ENCODE measurements at places on chromosomes 1 and 21. TPM values are rescaled to one million over a fixed set of nuclear protein-coding genes. Genes with fewer than 3 reads are reported as not detected.

GRCh38 chr1:118122234-118123004, 62.6 kb downstream of the SPAG17 start:
- peak; percentile 25 for DNase-seq

- no peak for DNase-seq
These were observed 16.3 kb downstream of the TGFB2 start for GRCh38 chr1:218361298-218362065.

- DNase-seq = no peak
These were observed 592.3 kb upstream of the ADGRL2 start for GRCh38 chr1:81208441-81208840.

DNA sequence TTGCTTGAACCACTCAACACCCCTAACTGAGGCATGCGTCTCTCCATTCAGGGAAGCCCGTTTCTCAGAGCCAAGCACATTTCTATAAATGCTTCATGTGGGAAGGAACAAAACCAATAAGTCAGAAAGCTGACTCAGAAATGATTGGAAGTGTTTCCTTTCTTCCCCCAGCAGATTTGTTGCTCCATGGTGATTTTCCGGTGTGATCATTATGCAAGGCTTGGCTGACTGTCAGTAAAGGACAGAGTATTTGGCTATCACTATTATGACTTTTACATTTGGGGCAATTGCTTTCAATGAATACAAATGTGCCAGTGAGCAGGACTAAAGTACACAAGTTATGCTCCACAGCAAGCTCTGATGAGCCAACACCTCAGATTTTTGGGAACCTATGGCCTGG, 53.3 kb upstream of the ZC3H11B start:
- DNase-seq = no peak

- DNase-seq = no peak
These were observed 54.0 kb downstream of the CLIC6 start for GRCh38 chr21:34722684-34723300.

GRCh38 chr1:59165353-59165752, 131.5 kb upstream of the FGGY start:
- no peak for DNase-seq

DNA sequence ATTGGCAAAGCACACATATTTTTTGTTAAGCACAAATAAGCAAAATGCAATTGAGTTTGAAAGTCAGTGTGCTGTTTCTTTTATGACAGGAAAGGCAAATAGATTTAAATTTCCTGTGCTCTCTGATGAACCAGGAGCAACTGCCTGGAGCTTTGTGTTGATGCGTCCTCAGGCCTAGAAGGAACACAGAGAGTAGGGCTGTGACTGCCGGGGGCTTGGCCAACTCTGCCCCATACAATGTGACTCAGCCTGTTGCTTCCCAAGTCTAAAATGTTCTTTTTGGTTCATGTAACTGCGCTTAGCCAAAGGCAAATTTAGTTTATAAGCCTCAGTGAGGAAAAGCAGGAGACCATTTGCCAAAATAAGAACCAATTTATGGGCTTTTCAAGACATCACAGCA, 37.5 kb downstream of the TOR1AIP2 start:
- no peak for DNase-seq

- no peak for DNase-seq
These were observed 24.4 kb upstream of the AGBL4 start for GRCh38 chr1:50047916-50048694.

DNA sequence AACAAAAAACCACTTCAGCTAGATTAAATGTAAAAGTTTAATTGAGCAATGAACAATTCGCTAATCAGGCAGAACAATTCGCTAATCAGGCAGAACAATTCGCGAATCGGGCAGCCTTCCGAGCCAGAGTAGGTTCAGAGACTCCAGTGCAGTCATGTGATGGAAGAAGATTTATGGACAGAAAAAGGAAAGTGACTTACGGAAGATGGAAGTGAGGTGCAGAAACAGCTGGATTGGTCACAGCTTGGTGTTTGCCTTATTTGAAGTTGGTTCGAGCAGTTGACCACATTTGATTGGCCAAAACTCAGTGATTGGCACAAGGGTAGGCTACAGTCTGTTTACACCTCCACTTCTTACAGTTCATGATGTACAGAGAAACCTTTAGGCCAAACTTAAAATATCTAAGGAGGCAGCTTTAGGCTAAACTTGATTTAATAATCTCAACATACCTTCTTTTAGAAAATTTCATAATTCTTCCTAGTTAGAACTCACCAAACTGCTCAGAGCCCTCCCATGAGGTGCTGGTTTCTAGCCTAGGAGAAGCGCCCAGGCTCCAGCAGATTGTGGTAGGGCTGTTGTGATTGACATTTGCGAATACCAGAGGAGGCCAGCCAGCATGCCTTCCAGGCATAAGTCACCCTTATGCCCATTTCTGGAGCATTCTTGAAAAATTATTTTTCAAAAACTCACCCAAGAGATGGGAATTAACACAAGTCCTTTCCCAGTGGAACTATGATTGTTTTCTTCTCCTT, 22.8 kb upstream of the KCNC4 start:
- peak; percentile 86 for DNase-seq

GRCh38 chr1:44588551-44589210, 85.6 kb downstream of the TMEM53 start:
- no peak for DNase-seq

- DNase-seq = no peak
These were observed 42.0 kb upstream of the FOXO6 start for GRCh38 chr1:41319106-41319755.

DNA sequence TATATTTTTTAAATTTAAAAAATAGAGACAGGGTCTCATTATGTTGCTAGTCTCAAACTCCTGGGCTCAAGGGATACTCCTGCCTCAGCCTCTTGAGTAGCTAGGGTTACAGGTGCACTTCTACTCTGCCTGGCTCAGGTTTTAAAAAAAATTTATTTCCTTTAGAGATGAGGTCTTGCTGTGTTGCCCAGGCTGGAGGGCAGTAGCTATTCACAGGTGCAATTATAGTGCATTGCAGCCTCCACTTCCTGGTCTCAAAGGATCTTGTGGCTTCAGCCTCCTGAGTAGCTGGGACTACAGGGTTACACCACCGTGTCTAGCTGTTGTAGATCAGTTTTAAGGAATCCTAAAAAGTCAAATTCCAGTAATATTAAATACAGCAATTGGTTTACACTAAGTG, 5.0 kb downstream of the RNF11 start:
- DNase-seq = no peak

GRCh38 chr1:52264530-52265115, 101.4 kb downstream of the CC2D1B start:
- no peak for DNase-seq

DNA sequence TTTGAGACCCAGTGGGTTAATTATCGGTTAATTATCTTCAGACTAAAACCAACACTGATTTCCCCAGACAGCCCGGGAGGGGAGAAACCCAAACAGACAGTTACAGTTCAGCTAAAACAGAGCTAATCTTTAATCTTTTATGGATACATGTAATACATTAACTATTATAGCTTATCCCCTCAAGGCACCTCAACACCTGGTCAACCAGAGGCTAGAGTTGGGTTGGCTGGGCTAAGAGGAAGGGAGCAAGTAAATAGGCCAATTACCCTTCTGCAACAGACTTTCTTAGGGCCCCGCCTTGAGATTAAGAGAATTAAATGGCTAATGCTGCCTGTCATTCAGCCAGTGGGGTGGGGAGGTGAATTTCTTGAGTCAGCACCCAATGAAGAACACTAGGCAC, 6.6 kb upstream of the MED18 start:
- DNase-seq = no peak

GRCh38 chr1:4586611-4587160, 67.7 kb upstream of the AJAP1 start:
- DNase-seq = no peak

The ETS2 gene
- 77.0 TPM for total RNA-seq

The CHIA gene
- total RNA-seq = 5.3 TPM

The CD1E gene
- 0.72 TPM for total RNA-seq

The SLC16A4 gene
- 14.4 TPM for total RNA-seq

The OR6K3 gene
- total RNA-seq = 6.3 TPM
